ENCODE measurements at places on chromosomes 4 and X.
A peak's percentile ranks its signal among the peaks of the same experiment; 100 is the strongest.

DNA sequence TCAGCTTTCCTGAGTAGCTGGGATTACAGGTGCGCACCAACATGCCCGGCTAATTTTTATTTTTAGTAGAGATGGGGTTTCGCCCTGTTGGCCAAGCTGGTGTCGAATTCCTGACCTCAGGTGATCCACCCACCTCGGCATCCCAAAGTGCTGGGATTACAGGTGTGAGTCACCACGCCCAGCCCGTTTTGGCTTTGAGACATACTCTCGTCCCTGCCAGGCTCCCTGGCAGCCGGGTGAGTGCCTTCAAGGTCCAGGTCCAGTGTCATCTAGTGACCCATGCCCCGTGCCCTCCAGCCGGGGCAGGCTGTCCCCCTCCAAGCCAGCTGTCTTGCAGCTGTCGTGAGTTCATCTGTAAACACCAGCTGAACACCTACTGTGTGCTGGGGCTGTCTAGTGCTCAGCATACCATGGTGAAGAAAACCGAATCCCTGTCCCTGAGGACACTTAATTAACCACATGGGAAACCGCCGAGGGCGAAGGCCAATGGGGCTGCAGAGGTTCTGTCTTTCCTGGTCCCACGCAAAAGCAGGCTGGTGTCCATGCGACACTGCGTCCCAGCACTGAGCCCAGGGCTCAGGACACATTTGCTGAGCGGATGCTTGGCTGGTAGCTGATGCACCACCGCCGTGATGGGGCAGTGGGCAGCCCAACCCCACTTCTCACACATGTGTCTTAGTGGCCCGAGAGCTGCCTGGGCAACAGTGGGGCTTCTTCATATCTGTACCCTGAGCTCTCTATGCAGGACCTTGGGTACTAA, 21.9 kb downstream of the NSG1 start:
- no peak for DNase-seq

DNA sequence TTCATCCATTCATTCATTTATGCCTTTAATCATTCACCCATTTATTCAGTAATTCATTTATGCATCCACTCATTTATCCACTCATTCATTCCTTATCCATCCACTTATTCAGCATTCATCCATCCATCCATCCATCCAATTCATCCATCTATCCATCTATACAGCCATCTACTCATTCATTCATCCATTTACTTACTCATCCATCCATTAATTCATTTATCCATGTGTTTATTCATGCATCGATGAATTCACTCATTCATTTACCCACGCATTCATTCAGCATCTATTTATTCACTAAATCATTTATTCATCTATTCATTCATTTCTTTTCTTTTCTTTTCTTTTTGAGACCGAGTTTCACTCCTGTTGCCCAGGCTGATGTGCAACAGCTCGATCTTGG, 10.4 kb downstream of the P2RY8 start:
- DNase-seq: no peak

- no peak for DNase-seq
These were observed 46.7 kb upstream of the WDR1 start for GRCh38 chr4:10163296-10163695.

DNA sequence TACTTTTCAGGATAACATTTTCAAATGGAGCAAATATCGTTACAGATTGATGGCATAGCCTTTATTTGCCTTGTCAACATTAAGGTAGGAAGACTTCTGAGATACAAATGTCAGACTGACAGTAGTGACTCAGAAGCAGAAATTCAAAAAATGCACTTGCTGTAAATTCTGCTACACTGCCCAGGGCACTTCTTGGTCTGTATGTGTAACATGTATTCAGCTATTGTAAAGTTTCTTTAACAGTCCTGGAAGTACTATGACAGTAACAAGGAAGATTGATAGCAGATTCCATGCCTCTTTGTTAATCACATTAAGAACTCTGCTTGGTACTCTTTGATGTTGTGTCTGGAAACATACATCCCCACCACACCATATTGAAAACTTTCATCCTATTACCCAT, 69.6 kb upstream of the PCDH18 start:
- DNase-seq: no peak

DNA sequence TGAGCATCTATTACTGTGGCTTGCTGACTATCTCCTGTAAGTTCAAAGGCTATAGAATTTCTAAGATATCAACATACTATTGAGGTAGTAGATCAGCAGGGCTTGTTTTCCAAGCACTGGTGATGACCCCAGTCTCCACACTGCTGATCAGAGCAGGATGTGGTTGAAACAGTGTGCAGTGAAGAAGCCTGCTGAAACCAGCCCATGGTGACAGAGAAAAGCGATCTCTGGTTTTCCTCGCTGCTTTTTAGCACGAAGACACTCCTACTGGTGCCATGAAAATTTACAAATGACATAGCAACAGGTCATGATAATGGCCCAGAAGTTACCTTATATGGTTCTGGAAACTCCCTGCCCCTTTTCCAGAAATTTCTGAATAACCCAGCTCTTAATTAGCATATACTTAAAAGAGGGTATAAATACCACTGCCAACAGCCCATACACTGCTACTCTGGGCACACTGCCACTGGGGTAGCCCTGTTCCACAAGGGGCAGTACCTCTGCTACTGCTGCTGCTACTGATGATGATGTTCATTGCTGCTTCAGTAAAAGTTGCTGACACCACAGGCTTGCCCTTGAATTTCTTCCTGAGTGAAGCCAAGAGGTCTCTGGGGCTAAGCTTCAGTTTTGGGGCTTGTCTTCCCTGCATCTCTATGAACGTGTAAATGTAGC, 1689.5 kb upstream of the PCDH10 start:
- no peak for DNase-seq

GRCh38 chr4:178633263-178633662, 1191.0 kb upstream of the AGA start:
- DNase-seq: no peak

- DNase-seq: peak; percentile 2
These were observed 1285.8 kb downstream of the TECRL start for GRCh38 chr4:63123441-63123840.

DNA sequence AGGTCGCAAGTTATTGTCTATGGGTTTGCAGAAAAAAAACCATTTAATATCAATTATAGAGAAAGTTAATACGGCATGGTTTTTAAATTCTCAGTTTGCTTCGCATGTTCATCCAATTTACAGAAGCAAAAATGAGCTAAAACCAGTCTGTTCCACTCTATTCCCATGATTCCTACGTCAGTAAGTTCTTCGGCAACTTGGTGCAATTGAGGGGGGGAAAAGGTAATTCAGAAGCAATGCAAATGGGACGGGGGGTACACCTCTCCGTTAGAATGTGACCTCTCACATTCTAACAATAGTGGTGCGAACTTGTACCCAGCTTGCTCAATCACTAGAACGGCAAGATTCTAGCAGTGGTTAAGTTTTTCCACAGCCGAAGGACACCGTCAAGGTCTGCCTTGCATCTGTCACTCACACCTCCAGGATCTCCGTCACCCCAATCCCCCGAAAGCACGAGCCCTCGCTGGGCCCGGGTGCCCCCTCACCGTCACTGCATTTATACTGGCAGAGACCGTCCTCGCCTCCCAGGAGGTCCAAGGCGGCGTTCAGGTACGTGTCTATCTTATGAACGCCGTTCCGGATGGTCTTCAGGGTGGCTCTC, 653 bp downstream of the PLA2G12A start:
- DNase-seq: peak; percentile 22

DNA sequence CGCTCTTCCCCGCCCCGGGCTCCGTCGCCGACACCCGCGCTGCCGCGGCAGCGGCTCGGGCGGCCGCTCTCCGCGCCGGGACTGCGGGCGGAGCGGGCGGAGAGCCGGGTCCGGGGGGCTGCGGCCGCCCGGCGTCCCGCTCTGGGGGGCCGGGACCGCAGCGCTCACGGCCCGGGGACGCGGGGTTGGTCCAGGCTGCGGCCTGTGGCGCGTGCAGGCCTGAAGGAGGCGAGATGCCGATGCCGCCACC, 492 bp downstream of the GALNT7 start:
- DNase-seq: no peak

DNA sequence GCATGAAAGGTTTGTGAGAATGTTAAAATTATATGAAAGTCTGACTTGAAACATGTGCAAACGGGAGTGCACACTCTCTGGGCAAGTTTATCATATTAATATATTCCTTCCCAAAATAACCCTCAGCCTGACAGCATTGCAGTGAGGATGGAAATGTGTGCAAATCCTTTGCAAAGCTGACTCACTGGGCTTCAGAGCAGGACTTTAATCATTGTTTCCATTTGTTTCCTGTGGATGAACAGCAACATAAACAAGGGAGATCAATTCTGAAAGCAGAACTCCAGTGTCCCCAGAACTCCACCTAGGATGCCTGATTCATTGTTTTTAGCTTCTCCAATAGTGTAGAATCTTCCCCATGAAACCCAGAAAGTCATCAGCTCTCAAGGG, 32.9 kb downstream of the SLC2A9 start:
- DNase-seq: no peak

DNA sequence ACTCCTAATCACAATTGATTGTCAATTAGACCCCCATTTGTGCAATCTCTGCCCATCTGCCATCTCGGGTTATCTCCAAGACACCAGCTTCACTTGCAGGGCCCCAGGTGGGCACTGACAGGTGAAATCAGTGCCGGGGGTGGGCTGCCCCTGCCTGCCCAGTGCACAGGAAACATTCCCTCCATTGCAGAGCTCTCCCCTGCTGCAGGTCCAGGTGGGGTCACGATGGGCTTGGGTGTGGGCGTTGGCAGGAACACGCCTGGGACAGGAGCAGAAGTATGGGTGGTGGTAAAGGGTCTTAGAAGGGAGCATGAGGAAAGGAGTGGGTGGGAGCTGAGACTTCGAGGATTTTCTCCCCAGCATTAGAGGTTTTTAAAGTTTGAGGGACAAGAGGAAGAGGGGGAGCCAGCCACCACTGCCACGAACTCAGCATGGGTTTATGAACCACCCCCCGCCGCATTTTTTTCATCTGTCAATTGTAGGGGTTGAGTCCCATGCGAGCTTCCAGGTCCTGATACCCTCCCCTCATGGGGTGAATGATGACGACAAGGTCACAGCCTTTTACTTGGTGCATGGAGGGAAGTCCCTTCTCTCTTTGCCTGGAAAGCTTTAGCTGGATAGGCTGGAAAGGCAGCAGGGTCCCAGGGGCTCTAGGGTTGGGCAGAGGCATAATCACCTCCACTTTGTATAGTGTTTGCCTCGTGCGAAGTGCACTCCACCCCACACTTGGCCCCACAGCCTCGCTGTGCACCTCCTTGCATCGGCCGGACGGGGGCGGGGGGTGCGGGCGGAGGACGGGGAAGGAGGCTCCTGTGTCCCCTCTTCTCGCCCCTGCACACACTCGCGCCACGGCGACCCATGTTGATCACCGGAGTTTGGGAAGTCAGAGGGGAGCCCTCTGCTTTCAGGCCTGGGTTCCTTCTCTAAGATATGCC, 3.5 kb upstream of the NKX1-1 start:
- DNase-seq: no peak

DNA sequence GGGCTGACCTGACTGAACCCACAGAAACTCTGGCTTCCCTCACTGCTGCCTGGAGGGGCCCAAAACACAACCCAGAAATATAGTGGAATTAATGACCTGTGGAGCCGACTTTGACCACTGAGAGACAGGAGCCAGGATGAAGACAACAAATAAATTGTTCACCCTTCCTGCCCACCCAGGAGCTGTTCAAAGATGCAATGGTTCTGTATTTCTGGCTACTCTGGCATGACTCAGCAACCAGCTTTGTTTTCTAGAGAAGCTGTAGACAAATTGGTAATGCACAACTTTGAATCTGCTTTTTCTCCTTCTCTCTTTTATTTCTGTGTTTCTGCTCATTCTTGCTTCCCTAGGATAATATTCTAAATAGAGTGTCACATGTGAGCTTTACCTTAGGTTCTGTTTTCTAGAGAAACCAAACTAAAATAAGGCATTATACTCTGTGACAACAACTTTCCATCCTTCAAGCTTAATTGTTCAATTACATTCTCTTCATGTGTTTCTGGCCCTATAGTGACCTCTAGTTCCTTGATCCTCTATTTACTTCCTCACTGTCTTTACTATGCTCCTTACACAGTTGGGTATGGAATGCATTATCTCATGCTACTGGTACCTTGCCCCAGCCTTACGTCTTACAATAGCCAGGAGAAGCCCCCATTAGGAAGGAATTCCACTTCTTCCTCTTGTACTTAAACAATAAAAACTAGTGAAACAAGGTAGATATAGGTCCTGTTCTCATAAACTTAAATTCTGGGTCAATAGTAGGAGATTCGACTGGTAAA, 6.5 kb upstream of the PRKG2 start:
- no peak for DNase-seq

DNA sequence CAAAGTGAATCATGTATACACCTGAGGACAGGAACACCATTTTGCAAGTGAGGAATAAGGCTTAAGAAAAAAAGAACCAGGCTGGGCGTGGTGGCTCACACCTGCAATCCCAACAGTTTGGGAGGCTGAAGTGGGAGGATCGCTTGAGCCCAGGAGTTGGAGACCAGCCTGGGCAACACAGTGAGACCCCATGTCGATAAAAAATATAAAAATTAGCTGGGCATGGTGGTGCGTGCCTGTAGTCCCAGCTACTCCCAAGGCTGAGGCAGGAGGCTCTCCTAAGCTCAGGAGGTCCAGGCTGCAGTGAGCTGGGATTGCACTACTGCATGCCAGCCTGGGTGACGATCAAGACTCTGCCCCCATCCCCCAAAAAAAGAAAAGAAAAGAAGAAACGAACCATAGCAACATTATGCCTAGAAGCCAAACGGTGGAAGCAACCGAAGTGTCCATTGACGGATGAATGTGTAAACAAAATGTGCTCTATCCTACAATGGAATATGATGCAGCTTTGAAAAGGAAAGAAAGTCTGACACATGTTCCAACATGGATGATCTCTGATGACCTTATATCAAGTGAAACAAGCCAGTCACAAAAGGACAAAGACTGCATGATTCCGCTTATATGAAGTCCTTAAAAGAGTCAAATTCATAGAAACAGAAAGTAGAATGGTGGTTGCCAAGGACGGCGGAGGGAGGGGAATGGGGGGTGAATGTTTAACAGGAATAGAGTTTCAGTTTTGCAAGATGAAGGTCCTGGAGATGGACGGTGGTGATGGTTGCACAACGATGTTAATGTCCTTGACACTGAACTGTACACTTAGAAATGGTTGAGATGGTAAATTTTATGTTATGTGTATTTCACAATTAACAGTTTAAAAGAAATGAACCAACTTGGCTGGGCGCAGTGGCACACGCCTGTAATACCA, 8.6 kb upstream of the KIAA0232 start:
- no peak for DNase-seq

GRCh38 chrX:14528629-14529289, 577 bp upstream of the GLRA2 start:
- DNase-seq: peak; percentile 56

GRCh38 chrX:154436983-154437752, at the start of gene GDI1:
TSS of gene GDI1 (plus strand) at chrX:154437154. CDS start at chrX:154437255, 101 bp downstream.
- DNase-seq: peak; percentile 42
